GM23248 (cell line): ENCODE measurements at places on chromosomes 3 and 15. TPM values are rescaled to one million over a fixed set of nuclear protein-coding genes. Genes with fewer than 3 reads are reported as not detected.

The ARGFX gene
- total RNA-seq = not detected in 2 replicates

The PAQR9 gene
- not detected in 2 replicates for total RNA-seq

The STAC gene
- 10.9 and 16.3 TPM in 2 replicates for total RNA-seq

The SLC49A4 gene
- 18.0 and 24.6 TPM in 2 replicates for total RNA-seq

The ZSCAN2 gene
- total RNA-seq = 3.4 and 15.0 TPM in 2 replicates

The CHRNA5 gene
- total RNA-seq = under 0.01 and 1.3 TPM in 2 replicates

The LSAMP gene
- 4.0 and 4.5 TPM in 2 replicates for total RNA-seq

The UBA7 gene
- 35.7 and 41.6 TPM in 2 replicates for total RNA-seq

The ARPP21 gene
- not detected in 2 replicates for total RNA-seq

The PRSS50 gene
- not detected in 2 replicates for total RNA-seq

The ECE2 gene
- not detected in 2 replicates for total RNA-seq

The GCSAM gene
- total RNA-seq = not detected in 2 replicates
